Iris pigment epithelial cell (primary cell): ENCODE measurements at places on chromosomes 7 and 10.

DNA sequence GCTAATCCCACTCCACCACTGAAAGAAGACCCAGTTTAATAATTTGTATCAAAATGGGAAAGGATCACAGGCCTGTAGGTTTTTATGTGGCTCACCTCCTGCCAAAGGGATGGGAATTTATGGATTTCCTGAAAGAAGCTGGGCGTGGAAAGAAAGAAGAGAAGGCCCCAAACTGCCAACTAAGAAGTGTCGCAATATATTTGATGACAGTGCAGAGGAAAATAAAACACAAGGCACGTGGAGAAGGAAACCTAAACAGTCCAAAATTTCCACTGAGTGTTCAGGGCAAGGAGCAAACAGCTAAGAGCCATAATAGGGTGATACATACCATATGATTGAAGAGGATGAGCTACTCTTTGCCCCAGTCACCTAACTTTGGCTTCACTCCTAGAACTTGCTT, 667.2 kb downstream of the GATA3 start:
- DNase-seq = no peak

GRCh38 chr10:6920072-6921019, 340.3 kb upstream of the PRKCQ start:
- peak; percentile 31 for DNase-seq

DNA sequence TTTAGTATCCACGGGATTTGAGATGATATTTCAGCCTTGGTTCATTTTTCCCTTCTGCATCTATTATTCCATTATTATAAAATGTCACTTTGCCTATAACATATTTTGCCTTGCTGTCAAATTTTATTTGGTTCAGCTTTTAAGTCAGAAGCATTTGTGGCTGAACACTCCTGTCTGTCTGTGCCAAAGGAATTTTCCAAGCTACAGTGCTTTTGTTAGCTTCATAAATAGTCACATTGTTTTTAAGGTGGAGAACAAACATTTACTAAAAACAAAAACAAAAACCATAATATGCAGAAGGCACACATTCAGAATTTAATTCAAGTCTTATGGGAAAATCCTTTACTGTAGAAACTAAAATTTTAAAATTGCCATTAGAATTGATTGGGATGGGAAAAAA, 33.8 kb upstream of the ELMO1 start:
- no peak for DNase-seq

DNA sequence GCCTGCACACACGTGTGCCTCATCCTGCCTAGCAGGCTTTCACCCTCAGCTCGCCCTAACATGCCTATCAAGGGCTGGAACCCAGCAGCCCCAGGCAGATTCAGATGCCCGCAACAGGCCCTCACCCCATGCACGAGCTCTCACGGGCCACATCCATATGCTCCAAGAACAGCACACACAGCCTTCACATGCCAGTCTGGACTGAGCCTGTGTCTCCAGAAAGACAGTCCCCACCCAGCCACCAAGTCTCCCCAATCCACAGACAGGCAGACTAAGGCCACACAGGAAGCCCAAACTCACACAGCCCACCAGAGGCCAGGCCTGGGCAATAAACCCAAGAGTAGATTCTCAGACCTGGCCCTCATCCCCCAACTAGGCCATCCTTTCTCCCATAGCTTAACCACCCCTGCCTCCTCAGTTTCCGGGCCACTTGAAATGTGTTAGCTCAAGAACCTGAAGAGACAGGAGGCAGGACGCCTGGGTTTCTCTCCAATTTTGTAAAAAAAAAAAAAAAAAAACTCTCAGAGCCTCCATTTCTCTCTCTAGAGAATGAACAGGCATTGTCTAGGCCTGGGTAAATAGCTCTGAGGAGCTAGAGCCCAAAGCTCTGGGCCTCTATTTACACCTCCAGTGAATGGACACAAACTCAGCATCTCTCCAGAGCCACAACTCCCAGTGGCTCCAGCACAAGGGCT, 6.8 kb downstream of the LDB1 start:
- no peak for DNase-seq
